ENCODE measurements at places on chromosomes 4 and X. TPM values are rescaled to one million over a fixed set of nuclear protein-coding genes. Genes with fewer than 3 reads are reported as not detected.

- DNase-seq, result peak; percentile 79
Measured at GRCh38 chrX:50812995-50813842, 775 bp downstream of the SHROOM4 start.

DNA sequence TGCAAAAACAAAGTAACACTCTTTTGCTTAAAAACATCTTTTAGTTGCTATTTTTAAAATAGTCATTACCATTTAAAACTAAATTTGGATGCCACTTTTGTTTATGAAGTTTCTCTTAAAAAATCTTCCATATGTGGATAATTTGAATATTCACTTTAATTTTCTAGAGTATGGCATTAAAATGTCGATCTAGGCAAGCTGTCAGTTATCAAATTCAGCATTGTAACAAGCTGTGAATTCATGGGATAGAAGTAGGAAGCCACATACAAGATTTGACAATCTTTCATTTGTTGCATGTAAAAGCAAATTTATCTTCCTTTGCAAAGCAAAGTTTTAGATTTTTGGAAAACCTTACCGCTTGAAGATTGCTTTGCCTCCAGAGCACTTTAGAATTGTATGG, 191.5 kb downstream of the ARHGAP10 start:
- DNase-seq, result no peak

- no peak for DNase-seq
Measured at GRCh38 chrX:20412871-20413486, 146.3 kb upstream of the RPS6KA3 start.

DNA sequence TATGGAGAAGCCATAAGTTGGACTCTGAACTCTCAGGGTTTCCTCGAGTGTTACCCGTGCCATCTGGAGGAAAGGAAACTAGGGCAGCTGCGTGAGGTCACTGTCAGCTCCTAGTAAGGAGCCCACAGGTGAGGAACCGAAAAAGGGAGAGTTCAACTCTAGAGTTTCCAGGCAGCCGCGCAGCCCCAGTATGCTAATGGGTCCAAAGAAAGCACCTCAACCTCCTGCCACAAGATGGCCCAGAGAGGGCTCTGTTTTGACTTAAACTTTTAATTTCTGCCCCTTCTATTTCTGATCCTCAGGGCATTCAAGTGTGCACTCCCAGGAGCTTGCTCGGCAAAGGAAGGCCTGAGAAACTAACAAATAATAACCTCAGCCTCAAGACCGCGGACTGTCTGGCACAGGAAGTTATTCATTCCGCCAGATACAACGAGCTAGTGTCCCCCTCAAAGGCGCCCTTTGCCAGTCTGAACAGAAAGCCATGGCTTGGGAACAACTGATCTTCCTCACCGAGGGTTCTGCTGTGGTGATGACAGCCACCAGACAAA, 13.9 kb downstream of the SCARB2 start:
- no peak for DNase-seq

DNA sequence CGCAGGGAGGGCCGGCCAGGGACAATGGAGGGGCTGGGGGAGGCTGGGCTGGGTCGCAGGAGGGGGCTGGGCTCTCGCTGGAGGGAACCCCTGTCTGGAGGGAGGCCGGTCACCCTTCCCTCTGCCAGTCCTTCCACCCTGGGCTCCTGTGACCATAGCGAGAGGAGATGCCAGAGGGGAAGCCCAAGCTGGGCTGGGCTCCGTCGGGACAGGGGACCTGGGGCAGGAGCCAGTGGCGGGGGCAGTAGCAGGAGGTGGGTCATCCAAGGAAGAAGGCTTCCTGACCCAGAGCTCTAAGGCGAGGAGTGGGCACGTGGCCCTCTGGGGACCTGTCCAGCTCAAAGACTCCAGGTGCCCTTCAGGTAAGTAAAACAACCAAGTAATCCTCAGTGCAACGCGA, 16.9 kb downstream of the CTAG1B start:
- DNase-seq, result no peak

DNA sequence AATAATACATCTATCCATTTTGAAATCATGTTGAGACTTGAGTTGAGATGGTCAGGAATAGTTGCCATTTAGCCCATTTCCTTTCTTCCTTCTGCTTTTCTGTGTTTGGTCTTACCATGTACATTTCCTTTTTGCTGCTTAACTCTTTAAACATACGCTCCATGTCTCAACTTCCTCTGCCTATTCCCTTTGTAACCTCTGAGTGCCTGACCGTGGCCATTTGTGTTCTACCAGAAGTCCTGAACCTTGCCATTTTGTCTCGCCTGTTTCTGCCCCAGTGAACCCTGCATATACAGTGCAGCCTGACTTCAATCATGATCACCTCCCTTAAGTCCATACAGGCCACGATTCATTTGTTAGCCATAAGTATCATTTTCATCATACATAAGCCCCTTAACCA, 169.0 kb downstream of the RAPGEF2 start:
- no peak for DNase-seq

GRCh38 chr4:42904986-42905385, 12.5 kb downstream of the GRXCR1 start:
- DNase-seq, result no peak

GRCh38 chrX:4825550-4825949, 1112.1 kb upstream of the PRKX start:
- DNase-seq, result no peak

DNA sequence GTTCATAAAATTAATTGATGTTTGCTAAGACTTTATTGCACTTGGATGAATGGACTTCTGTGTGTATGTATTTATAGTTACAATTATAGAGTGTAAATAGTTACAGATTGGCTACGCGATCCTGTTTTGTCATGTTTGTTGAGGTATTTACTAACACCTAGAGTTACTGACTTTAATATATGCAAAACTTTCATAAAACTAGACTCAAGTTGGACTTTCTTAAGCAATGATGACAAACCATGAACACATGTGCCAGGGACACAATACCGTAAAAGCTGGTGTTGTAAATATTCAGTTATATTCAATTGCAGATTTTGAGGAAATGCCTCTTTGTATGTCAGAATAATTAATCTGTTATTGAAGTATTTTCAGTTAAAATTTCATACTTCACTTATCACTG, 6.1 kb downstream of the GRIA2 start:
- DNase-seq, result no peak

- peak; percentile 33 for DNase-seq
Measured at GRCh38 chrX:49106930-49107329, 16.6 kb downstream of the GPKOW start.

GRCh38 chrX:794311-794710, 163.7 kb downstream of the SHOX start:
- no peak for DNase-seq

- no peak for DNase-seq
Measured at GRCh38 chr4:27278615-27279375, 418.2 kb downstream of the STIM2 start.

DNA sequence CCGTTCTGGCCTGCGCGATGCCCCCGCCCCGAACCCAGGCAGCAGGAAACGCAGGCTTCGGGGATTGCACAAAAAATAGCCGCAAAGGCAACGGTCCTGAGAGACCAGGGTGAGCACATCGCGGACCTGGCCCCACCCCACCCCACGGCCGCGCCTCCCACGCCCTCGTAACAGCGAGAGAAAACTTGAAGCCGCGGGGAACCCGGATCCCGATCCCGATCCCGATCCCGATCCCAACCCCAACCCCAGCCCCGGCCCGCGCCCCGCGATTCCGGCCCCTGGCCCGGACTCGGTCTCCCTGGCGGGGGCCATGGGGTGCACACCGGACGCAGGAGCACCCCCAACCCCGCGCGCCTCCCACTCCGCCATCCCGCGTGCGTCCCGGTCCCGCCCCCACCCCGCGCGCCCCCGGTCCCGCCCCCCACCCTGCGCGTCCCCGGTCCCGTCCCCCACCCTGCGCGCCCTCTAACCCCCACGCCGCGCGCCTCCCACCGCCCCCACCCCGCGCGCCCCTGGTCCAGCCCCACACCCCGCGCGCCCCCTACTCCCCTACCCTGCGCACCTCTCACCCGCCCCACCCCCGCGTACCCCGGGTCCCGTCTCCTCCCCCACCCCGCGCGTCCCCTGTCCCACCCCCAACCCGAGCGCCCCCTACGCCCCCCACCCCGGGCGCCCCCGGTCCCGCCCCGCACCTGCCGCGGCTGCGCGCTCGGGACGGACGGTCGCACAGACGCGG, 29.0 kb downstream of the NOP14 start:
- peak; percentile 67 for DNase-seq

DNA sequence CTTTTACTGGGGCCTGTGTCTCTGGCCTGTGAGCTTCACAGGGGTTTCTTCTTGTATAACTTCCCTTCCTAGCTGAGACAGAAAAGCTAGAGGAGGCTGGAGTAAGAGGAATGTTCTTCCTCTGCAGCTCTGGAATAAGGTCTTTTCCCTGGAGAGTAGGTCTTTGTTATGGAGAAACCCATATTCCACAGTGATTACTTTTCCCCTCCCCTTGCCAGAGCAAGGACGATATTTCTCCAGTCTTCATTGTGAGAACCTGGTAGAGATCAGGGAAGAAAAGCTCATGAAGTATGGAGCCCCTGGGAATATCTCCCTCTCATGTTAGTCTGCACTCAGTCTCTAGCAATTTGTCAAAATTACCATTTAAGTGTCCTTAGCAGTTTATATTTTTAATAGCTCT, 18.7 kb upstream of the GLRB start:
- DNase-seq, result no peak

GRCh38 chrX:48919947-48920717, 1.3 kb upstream of the PIM2 start:
- DNase-seq, result no peak

DNA sequence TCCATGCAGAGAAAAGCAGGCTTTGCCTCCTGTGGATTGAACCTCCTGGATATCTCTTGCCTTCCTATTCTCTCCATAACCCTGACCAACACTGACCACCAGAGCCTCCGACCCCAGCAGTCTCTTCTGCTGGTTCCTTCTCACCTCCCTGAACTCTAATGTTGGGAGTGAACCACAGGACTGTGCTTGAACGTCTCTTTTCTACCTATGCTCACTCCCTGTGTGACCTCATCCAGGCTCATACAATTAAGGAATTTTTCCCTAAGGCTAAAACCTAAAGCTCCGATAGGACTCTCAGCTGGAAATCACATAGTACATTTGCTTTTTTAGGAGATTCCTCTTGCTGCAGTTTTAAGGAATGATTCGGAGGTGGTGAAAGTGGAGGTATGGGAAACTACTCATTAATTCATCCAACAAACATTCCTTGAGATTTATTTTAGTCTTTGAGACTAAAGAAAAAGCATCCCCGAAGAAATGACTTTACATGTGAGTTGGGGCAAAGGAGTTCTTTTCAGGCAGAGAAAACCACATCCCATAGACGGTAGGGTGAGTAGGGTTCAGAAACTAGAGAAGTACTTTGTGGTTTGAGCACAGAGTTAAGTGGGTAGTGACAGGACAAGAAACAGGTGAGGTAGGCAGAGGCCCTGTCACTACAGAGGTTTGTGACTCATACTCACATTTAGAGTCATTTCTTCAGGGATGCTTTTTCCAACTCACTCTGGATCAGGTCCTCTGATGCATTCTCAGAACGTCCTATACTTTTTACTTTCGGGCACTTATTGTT, 30.8 kb downstream of the NDNF start:
- DNase-seq, result no peak

DNA sequence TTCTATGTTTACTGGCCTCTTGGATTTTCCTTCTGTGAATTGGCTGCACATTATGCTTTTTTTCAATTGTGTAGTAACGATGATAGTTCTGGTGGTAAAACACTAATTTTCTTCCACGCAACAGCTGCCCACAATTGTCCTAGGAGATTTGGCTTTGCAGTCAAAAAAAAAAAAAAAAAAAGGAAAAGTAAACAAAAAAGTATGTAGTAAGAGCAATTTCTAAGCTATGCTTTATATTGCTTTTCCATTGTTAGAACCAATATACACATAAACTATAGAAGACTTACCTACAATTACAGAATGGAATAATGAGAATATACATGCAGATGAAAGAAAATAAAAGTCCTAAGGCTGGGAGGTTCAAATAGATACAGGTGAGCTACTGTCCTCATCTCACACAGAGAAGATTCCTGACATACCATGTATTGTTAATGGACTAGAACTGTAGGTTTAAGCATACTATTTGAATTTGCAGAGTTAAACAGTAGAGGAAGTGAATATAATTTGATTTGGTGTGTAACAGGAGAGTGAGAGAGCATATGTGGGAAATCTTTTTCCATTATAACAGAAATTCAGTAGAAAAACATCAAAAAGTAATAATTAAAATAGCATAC, 976.2 kb downstream of the RAB28 start:
- DNase-seq, result no peak

GRCh38 chr4:10102474-10103332, 13.9 kb downstream of the WDR1 start:
- no peak for DNase-seq

GRCh38 chr4:156634612-156635011, 337.0 kb downstream of the PDGFC start:
- no peak for DNase-seq

DNA sequence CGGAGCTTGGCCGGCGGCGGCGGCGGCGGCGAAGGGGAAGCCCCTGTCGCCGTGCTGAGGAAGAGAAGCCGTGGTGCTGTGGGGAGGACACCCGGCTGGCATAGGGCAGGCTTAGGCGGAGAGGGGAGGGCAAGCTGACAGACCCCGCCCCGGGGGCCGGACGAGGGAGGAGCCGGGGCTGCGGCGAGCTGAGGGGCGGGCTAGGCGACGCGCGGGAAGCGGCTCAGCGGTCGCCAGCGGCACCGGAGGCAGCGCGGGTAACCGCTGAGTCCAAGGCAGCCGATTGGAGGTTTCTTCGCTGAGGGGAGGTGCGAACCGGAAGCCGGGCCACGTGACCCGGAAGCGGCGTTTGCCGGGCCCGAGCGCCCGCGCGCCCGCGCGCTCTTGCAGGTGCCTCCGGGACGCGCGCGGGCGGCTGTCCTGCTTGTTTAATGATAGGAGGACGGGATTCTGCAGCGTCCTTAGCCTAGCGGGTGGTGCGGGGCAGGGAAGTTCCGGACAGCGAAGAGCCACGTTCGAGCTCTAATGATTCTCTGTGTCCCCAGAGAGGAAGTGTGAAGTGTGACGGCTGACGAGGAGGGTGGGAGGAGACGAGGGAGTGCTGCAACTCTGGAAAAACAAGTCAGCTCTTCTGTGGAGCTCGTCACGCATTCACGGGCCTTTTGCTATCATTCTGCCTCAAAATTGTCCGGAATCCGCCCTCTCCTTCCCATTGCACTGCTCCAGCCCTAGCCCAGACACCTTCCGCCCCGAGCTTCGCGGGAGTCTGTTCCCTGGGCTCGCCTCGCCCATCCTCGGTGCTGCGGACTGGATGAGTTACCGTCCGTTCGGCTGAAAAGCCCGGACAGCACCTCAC, at the start of gene AP1S2:
TSS of gene AP1S2 (minus strand) at position 102 of the 856 bp plus-strand sequence. CDS start 2,289 bp downstream, outside the sequence.
- peak; percentile 98 for DNase-seq

GRCh38 chr4:79831119-79831528, 241.9 kb downstream of the ANTXR2 start:
- DNase-seq, result no peak

- no peak for DNase-seq
Measured at GRCh38 chr4:69066945-69067344, 29.3 kb upstream of the UGT2B7 start.

The TMEM255A gene
- total RNA-seq, result 1.7 TPM

The COX7B2 gene
- total RNA-seq, result not detected

The PDZD4 gene
- 6.4 TPM for total RNA-seq

The MCF2 gene
- total RNA-seq, result 0.11 TPM

The CCKAR gene
- total RNA-seq, result not detected

The DUX4 gene
- not detected for total RNA-seq

All from upper lobe of left lung (tissue), 6 donors.